Left hindlimb (tissue), 1 donor: ENCODE measurements at places on chromosomes 3 and 15.

DNA sequence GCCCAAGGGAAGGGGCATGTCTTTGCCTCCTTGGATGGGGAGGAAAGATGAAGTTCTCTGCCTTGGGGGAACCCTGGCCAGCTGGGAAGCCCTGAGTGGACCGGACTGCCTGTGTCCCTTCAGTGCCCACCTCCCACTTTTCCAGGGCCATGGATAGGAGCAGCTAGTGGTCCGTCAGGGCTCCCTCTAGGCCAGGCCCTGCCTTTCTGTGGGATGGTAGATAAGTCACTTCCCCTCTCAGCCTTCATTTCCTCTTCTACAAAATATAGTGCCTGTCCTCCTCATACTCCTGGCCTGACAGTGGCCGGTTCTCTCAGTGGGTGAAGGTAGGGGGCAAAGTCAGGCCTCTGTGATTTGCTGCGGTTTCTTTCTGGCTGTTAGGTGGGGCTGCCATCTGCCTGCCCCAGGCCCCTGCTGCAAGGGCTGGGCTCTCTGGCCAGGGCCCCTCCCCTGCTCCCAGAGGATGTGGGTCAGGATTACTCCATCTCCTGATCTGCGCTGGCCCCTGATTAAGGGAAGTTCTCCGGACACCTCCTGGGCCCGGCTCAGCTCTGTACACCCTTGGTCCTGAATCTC, 1.4 kb downstream of the PLEKHO2 start:
- DNase-seq: no peak

GRCh38 chr15:84702961-84703482, 12.9 kb downstream of the SEC11A start:
- DNase-seq: no peak

DNA sequence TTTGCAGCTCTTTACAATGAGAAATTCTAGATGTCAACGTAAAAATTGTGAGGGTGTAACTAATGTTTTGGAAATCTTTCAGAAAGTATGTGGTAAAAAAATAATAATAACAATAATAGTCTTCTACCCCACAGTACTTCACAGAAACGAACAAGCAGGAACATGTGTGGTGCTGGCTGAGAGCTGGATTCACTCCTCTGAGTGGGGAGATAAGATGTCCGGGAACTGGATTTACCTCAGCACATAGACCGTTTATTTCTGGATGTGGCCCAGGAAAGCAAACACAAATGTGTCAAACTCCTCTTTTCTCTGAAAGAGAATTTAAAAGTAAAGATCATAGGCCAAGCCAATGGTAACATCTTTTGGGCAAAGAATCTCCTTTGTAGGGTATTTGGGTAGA, 103.4 kb downstream of the SLC49A4 start:
- DNase-seq: no peak

GRCh38 chr3:58180940-58181587, 29.7 kb downstream of the DNASE1L3 start:
- DNase-seq: no peak
